ENCODE measurements at places on chromosomes 6 and 20.

GRCh38 chr6:147560670-147561069 is 52.2 kb downstream of the SAMD5 start:
- no peak for DNase-seq

DNA sequence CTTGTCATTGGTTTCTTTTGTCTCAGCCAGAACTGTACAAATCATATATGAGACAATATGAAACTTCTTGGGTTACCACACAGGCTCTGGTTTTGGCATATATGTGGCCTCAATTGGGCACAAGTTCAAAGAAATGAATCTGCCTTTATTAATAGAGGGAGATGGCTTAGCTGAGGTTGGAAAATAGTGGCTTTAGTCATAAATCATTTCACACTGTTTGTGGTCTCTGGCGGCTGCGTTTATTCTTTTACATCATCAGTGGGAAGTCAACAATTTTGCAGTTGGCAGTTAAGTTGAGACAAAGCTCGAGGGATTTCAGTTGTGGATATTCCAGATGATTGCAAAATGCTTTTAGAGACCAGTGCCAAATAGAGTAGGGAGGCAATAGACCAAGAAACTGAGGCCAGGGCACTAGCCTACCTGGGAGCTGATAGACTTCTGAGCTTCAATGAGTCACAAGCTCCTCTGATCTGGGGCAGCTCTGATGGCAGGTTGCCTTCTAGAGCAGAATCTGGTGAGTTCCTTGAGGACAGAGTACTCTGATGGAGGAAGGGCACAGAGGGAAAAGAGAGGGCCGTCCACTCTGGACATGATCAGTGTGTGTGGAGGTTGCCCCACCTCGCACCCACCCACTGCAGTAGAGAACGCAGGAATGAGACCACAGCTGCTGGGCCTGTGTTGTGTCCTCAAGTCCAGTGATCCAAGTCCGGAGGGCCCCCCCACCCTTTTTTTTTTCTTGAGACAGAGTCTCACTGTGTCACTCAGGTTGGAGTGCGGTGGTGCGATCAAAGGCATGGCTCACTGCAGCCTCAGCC is 73.5 kb downstream of the ARMC2 start:
- DNase-seq, result no peak

- DNase-seq, result peak; percentile 5
These were observed 16.9 kb downstream of the TDRD6 start for GRCh38 chr6:46704562-46704961.

GRCh38 chr6:41769376-41769775 is 10.3 kb downstream of the FRS3 start:
- no peak for DNase-seq

DNA sequence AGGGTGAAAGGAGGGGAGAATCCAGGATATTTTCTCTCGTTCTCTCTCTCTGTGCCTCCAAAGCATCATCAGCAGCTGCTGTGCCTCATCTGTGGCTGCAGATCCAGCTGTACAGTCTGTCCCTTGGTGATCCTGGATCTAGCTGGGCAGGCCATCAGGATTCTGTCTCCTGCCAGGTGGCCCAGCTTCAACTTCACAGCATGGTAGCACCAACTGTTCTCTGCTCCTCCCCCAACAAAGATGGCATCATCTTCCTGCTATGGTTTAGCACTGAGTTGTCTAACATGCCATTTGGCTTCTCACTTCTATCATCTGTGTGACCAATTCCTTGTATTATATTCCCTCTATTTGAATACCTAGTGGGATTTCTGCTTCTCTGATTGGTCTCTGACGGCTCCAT is 28.6 kb upstream of the ARFGEF2 start:
- DNase-seq, result no peak

DNA sequence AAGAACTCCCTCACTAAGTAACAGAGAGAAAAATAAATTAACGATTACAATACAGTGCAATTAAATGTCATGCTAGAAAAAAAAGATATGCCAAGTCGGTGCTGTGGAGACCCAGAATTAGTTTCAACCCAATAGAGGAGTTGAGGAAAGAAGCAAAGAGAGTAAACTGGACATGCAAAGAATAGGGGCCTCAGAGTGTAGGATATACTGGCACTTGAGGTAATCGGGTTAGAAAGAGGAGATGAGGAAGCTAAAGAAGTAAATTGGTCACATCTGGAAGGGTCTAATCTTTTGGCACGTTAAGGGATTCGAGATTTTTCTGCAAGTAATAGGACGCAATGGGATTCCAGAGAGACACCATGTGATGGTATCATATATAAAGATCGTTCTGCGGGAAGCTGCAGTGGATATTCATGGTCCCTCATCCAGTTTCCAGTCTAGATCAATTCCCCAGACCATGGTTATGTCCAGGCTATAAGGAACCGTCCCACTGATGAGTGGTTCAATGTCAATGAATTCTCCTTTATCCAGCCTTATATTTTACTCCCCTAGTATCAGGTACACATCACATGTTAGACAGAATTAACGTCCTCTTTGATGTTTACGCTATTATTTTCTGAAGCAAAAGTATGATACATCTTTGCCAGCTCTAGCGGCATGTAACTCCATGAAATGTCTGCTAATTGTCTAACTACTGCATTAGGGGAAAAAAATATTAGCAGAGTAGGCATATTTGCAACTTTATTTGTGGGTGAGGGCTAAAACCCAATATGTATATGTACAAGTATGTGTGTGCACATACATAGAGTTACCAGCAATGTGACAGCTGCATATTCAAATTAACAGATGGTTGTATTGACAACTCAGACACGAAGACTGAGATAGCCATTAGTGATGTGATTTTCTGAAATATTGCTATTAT is 1.1 kb upstream of the TBC1D32 start:
- no peak for DNase-seq

GRCh38 chr6:28105245-28105639 is 19.2 kb upstream of the ZSCAN16 start:
- no peak for DNase-seq

GRCh38 chr6:151627689-151628444 is 134.1 kb downstream of the CCDC170 start:
- no peak for DNase-seq

- no peak for DNase-seq
These were observed 82.9 kb upstream of the MARCKS start for GRCh38 chr6:113774127-113774825.

- DNase-seq, result no peak
These were observed 4.3 kb downstream of the PPP1R11 start for GRCh38 chr6:30071081-30071818.

- no peak for DNase-seq
These were observed 211.2 kb downstream of the CDC5L start for GRCh38 chr6:44598679-44599078.

- no peak for DNase-seq
These were observed 21.0 kb downstream of the NOL7 start for GRCh38 chr6:13635948-13636658.

GRCh38 chr20:33925867-33926266 is 67.8 kb upstream of the RALY start:
- DNase-seq, result no peak

- no peak for DNase-seq
These were observed 86.1 kb upstream of the LAMP5 start for GRCh38 chr20:9428292-9428607.
